Right renal pelvis (tissue), 4 donors: ENCODE measurements at places on chromosomes 11 and 22.

GRCh38 chr11:96361778-96362177 lies 18.8 kb upstream of the MAML2 start:
- DNase-seq: no peak

GRCh38 chr11:67153971-67154370 lies 34.9 kb downstream of the KDM2A start:
- no peak for DNase-seq

DNA sequence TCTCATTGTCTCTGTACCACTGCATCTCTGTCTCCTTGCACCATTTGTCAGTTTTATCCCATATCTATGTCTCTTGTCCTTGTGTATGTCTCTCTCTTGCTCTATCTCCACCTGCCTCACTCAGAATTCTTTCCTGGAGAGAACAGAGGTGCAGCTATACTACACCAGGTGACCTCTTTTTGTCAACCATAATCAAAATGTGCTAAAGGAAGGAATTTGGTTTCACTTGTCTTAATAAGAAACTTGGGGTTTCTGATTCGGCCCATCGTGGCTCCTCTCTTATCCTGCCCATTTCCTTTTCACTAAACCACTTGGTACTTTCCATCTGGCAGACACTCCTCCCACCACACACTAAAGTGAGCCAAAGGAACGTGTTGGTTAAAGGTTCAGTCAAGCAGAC lies 2.0 kb upstream of the C11orf42 start:
- no peak for DNase-seq

DNA sequence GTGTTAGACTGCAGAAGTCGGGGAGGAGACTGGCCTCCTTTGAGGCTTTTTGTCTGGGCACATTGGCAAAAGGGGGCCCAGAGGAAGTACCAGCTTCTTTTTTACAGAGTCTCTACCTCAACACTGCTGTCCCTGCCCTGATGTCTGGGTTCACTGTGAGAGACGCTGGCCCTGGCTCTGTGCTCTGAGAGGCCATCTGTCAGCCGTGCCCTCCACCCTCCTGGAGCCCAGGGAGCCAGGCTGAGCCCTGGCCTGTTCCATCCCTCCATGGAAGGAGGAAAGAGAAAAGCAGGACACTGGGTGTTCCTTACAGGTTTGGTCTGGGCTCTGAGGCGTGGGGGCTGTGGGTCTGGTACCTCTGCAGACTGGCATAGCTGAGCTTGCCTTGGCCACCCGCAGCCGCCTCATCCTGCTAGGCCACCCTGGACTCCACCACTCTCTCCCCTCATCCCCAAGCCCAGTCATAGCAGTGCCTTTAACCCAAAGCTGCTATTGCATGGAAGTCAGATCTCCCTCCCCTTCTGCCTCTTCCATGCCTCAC lies 105.5 kb upstream of the PARVA start:
- DNase-seq: no peak

DNA sequence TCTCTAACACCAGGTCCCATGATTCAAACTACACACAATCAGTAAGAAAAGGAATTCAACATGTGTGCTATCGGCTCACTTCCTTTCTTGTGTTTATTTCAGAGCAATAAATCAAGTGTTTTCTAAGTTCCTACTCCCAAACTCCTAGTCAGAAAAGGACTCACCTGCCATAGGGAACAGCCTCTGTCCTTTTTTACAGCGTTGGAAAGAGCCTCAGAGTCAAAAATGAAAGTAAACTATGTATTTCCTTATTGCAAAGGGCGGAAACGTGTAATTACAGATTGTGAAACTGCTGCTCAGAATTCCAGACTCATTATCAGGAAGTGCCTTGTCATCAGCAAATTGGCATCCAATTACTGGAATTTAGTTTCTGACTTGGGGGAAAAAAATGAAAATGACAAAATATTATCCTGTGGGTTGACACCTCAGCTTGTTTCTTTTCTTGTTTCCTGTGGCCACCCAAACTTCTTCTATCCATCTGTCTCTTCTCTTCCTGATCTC lies at the start of gene CASP4:
Gene CASP4, minus strand, starts transcription at position 220 of the 501 bp plus-strand sequence. Its CDS starts 49 bp downstream, at position 171.
- peak; percentile 22 for DNase-seq

DNA sequence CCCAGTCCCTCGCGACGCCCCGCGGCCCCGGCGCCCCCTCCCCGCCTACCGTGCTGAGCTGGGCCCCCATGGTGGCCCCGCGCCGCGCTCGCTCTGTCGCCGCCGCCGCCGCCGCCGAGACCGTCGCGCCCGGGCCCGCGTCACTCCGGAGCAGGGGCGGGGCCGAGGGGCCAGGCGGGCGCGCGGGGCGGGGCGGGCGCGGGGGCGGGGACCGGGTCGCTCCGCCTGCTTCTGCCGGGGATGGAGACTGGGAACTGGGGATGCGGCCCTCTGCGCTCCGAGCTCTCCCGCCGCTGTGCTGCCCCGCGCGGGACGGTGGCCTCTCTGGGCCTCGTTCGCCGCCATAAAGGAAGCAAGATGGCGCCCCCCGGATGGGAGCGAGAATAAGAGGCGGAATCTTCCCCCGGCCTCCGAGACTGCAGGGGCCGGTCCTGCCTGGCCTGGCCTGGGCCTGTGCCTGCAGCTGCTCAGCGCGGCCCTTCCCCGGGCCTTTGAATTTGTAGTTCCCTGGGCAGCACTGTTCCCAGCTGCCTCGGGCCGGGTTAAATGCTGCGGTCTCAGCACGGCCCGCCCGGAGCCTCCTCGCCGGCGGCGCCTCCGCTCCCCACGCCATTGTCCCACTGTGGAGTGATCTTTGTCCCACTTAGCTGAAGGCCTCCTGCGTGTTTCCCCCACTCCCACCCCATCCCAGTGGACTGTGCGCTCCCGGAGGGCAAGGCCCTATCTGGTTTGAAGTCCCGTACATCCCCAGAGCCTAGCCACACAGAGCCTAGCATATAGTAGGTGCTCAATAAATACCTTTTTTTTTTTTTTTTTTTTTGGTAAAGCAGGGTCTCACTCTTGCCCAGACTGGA lies at the start of gene CYB5R3:
Gene CYB5R3, minus strand, starts transcription at position 147 of the 854 bp plus-strand sequence. Its CDS starts 77 bp downstream, at position 70.
- DNase-seq: peak; percentile 44

- DNase-seq: no peak
Measured at GRCh38 chr11:128262463-128263345, 324.7 kb downstream of the ETS1 start.

GRCh38 chr22:31748490-31748889 lies 1.4 kb downstream of the PRR14L start:
- no peak for DNase-seq

- DNase-seq: no peak
Measured at GRCh38 chr11:86062719-86063118, 6.2 kb downstream of the PICALM start.

DNA sequence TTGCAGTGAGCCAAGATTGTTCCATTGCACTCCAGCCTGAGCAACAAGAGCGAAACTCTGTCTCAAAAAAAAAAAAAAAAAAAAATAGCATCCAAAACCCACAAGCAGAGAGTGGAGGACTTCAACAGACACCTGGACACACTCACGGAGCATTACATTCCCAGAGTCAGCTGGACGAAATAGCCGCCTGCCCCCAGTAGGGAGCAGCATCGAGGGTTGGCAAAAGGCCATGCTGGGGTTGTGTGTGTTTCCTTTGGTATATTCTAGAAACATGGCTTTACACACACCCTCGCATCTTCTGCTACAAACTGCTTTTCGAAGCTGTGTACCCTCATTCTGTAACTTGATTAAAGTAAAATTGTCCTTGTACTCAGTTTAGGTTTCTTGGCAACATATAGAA lies 5.3 kb downstream of the ADA2 start:
- DNase-seq: no peak

- no peak for DNase-seq
Measured at GRCh38 chr11:57515332-57516060, at the start of gene SLC43A1. Gene SLC43A1 (minus strand): TSS chr11:57515702. CDS start chr11:57514111, 1,591 bp downstream.

GRCh38 chr22:20228055-20228938 lies 39.8 kb downstream of the RTN4R start:
- DNase-seq: no peak

- no peak for DNase-seq
Measured at GRCh38 chr11:68818181-68818580, 23.5 kb downstream of the CPT1A start.

DNA sequence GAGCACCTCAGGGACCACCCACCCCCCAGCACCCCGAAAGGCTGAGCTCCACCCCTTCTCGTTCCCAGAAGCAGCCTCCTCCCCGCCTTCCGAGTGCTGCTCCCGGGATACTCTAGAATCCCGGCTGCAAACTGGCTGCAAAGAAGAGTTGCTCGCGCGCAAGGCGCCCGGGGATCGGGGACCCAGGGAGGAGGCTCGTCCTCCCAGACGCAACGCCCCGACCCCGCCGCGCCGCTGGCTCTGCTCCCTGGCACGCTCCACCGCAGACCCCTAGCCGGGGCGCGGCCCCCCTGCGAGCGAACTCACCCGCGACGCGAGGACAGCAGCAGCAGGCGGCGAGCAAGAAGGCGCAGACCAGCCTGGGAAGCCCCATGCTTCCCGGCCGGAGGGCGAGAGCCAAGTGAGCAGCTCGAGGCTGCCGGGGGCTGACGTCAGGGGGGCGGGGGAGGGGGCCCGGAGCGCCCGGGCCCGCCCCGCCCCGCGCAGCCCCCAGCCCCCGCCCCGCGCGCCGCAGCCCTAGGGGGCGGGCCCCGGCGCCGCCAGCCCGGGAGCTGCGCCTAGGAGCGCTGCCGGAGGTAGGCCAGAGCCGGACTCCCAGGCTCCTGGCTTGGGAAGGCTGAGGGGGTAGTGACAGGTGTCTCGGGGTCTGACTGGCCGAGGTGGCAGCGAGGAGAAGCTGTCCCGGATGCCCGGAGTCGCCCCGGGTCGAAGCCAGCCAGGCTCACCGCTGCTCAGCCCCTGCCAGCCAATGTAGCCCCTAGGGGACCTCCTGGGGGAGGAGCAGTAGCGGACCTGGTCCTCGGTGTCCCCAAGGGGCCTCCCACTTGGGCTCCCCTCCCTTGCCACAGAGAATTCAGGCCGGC lies at the start of gene MCAM:
Gene MCAM, minus strand, starts transcription at position 402 of the 863 bp plus-strand sequence. Its CDS starts 29 bp downstream, at position 373.
- DNase-seq: no peak

DNA sequence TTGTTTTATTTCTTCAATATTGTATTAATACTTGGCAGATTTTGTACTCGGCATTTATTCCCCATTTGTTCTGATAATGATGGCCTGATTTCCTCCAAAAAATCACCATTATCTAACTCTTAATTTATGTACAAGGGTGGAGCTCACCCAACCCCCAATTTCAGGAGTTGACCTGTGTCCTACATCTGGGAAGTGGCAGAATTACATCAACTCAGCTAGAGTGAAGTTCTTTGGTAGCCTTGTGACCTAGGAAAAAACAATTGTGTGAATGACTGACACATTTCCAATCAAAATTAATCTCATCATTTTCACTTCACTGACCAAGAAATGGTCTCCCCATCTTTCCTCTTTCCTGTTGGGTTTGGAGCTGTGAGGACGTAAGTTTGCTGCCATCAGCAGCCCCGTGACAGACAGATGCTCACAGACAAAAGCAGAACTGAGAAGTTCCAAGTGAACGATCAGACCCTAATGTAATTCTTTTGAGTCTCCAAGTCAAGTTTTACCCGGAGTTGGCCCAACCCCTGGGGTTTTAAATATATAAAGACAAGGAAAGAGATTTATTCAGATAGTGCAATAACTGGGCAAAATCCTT lies 16.6 kb upstream of the MS4A6E start:
- DNase-seq: no peak

- no peak for DNase-seq
Measured at GRCh38 chr11:119627286-119627685, 101.7 kb downstream of the NECTIN1 start.

DNA sequence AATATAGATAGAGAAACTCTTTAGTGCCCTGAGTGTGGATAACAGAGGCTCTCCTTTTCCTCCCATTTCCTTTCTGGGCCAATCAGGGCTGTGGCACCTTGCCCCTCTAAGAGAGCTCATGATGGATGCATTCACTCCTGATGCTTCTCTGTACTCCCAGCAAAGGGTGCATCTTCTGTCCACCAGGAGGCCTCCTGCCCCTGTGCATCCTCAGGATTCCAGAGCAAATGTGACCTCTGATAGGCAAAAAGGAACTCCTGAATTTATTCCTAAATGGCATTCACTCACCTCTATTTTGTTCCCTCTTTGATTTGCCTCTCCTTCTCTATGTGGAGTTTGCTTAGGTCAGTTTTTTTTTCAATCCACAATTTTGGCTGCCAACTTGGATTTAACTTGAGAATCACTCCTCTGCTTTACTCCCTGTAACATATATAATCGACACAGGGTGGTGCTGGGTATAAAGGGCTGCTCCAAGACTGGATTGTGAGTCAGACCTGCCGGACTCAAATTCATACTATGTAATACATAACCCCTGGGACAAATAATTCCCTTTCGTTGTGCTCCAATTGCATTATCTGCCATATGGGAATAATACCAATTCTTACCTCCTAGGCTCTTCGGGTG lies 1.1 kb upstream of the MRGPRX4 start:
- no peak for DNase-seq

DNA sequence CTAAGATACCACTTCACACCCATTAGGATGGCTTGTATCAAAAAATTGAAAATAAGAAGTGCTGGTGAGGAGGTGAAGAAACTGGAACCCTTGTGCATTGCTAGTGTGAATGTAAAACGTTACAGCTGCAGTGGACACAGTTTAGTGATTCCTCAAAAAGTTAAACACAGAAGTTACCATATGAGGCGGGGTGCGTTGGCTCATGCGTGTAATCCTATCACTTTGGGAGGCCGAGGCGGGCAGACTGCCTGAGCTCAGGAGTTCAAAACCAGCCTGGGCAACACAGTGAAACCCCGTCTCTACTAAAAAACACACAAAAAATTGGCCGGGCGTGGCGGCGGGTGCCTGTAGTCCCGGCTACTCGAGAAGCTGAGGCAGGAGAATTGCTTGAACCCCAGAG lies 43.5 kb downstream of the SGSM3 start:
- no peak for DNase-seq

GRCh38 chr22:41799486-41800347 lies 762 bp upstream of the CCDC134 start:
- DNase-seq: peak; percentile 30

DNA sequence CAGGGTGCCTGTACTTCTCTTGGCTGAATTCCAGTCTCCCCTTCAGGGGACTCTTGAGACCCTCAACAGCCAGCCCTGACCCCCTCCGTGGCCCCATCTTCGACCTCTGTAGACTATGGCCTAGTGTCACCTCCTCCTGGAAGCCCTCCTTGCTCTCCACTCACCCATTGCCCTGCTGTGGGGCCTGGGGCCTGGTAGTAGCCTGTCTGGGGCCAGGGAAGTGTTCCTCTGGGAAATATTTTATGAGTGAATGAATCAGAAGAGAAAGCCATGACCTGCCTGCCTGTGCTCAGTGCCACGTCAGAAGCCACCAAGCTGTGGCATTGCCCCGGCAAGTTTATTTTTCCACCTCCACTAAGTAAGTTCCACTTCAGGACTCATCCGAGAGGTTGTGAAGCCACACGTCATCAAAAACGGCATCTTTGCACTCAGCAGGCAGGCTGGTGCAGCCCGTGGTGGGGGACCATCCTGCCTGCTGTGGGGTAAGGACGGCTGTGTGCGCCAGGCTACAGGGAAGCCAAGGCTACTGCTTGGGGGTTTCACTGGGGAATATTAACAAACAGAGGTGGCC lies 59.6 kb upstream of the PPARA start:
- DNase-seq: no peak
